Left forelimb (tissue), 1 donor: ENCODE measurements at places on chromosomes 5 and 9.
A peak's percentile ranks its signal among the peaks of the same experiment; 100 is the strongest.

DNA sequence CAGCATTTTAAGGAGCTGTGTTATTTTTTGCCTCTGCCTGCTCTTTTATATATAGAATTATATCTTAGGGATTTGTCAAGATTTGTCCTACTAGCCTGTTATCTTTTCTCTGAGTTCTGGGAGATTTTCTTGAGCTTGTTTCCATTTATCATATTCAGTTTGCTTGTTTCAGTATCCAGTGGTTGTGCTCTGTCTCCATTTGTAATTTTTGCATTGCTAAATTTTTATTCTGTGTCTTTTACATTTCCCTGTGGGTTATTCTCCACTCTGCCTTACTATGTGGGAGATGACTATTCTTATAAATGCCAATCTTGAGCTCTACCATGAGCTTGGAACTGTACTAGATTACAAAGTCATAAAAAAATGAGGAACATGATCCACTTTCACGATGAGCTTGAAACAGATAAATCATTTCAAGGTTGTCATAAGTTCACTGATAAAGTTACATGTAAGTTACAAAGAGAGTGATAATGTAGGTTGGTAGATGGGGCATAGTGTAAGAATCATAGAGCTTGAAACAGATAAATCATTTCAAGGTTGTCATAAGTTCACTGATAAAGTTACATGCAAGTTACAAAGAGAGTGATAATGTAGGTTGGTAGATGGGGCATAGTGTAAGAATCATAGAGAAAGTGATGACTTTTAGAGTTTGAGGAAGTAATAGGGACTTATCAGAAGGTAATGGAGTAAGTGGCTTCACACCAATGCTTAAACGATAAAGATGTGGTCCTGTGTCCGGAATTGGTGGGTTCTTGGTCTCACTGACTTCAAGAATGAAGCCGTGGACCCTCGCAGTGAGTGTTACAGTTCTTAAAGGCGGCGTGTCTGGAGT is 287.3 kb downstream of the ADGRV1 start:
- no peak for DNase-seq

- DNase-seq = no peak
These were observed 98.6 kb downstream of the YTHDC2 start for GRCh38 chr5:113612060-113612496.

DNA sequence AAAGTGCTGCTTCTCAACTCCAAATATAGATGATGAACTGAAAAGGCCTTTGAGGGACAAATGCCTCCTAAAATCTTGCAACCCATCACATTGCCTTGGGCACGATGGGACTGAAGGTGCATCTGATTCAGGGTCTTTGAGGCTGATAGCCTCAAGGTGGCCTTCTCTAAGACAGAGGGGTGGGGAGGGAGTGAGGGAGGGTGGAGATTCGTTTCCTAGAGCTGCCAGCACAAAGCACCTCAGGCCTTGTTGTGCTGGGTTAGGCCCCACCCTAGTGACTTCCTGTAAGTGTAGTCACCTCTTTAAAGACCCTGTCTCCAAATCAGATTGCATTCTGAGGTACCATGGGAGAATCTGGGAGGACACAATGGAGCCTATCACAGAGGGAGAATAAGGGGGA is 57.1 kb downstream of the BARX1 start:
- DNase-seq = no peak

DNA sequence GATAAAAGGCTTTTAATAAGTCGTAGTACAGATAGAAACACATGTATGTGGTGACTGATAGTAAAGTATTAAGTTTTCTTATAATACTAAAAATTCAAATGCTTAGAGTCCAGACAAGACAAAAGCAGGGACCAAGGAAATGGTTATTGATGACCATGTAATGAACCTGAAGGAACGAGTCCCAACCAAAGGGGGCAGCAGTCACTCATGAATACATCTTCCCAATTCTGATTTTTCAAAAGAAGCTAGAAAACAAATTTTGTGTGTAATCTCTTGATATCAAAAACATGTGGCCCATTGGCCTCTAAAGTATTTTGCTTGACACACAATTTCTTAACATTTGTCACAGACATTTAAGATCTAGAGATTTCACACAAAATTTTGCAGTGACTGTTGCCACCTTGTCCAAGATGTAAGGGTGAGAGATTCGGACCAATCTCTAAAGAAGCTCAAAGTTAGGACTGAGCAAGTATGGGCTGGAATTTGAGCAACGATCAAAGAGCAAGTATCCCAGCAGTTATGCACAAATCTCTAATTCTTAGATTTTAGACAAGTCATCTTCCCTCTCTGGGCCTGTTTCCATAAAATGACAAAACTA is 66.8 kb downstream of the ARL15 start:
- DNase-seq = no peak

- DNase-seq = no peak
These were observed 71.8 kb upstream of the CLINT1 start for GRCh38 chr5:157930710-157931109.

- DNase-seq = no peak
These were observed 10.1 kb upstream of the ZNF484 start for GRCh38 chr9:92887880-92888338.

- no peak for DNase-seq
These were observed 532.8 kb upstream of the KLF4 start for GRCh38 chr9:108022246-108022935.

- no peak for DNase-seq
These were observed 70.8 kb upstream of the ENTREP1 start for GRCh38 chr9:69254223-69254622.

DNA sequence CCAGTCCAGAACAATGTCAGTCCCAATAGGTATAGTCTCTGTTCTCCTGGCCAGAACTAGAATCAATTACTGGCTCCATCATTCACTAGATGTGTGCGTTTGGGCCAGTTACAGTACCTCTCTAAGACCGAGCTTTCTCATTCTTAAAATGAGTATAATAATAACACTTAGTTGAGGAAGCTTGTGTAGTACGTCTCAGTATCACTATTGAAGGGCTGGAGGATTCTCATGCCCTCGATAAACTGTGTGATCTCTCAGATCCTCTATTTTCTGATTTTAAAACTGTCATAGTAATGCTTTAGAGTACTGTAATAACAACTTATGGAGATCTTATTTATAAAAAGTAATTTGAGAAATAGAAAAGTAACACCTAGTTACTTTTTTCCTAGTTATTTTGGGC is 50.7 kb downstream of the CDKN2A start:
- DNase-seq = no peak

- no peak for DNase-seq
These were observed 97.3 kb upstream of the SH3GL2 start for GRCh38 chr9:17481565-17481964.

DNA sequence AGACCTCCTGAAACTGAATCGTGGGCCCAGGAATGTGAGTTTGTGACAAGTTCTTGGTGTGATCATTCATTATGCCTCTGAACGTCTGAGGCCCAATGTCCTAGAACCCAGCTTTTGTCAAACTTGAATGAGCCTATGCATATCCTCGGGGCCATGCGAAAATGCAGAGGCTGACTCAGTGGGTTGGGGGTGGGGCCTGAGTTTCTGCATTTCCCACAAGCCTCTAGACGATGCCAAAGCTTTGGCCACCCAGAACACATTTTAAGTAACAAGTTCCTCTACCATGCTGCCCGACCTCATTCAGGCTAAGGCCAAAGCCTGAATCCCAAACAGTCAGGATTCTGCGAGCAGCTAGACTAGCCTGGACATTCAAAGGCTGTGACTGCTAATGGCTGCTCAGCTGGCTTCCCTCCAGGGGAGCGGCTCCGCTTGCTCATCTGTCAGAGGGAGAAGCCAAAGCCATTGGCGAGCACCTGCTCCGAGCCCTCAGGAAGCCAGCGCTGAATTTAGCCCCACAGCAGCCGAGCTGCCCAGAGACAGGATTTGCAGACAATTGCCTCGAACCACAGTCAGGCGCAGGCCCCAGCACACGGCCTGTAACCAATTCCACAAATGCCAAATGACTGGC is 177.5 kb downstream of the ZDHHC21 start:
- DNase-seq = peak; percentile 75

DNA sequence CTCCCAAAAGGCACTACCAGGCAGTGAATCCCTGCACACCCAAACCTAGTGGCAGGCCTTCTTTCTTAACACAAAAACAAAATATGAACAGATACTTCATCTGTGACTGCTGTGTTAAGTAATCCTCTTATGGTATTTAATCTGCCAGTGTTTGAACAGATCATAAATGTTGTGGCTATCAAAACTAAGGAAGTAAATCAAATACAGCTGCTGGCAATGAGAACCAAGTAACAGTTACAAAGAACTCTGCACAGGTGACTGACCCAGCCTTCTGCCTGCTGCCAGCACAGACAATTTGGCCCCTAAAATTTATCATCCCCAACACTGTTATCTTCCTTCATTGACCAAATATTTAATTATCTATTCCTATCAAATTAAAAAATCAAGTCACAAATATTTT is 78.0 kb downstream of the GNAQ start:
- DNase-seq = no peak

- DNase-seq = no peak
These were observed 95.2 kb upstream of the PAPPA start for GRCh38 chr9:116058421-116058820.

- no peak for DNase-seq
These were observed 23.8 kb upstream of the SLC46A2 start for GRCh38 chr9:112914524-112914923.

GRCh38 chr5:73938938-73939320 is 312.9 kb downstream of the ARHGEF28 start:
- DNase-seq = no peak
